ENCODE measurements at places on chromosomes 7 and 10. TPM values are rescaled to one million over a fixed set of nuclear protein-coding genes. Genes with fewer than 3 reads are reported as not detected.

GARIN1A gene
- 0.25 TPM for total RNA-seq

SFTPA1 gene
- not detected for total RNA-seq

DNA sequence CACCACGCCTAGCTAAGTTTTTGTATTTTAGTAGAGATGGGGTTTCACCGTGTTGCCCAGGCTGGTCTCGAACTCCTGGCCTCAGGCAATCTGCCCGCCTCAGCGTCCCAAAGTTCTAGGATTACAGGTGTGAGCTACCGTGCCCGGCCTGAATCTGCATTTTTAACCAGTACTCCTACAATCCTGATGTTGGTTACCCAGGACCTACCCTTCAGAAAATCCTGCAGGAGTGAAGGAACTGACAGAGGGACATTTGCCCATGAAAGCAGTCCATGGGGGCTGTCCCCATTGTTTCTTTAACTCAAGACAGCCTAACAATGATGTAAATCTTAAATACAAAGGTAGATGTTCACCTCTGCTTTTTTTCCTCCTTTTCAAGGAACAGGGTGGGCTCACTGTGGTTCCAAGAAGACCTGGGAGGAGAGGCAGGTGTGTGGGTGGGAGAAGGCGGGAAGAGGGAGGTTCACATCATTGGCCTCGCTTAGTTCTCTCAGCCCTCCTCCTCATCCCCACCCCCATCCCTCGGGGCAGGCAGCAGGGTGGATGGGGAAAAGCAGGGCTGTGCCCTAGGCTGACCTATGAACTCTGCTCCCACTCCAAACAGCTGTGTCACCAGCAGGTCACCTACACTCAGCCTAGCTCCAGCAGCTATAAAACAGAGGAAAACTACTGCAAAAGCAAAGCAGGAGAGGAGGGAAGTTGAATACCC lies 13.5 kb downstream of the LRRC20 start:
- DNase-seq: no peak
- peaks cover 9% of the 10 kb centered on the region for H3K4me1 ChIP-seq
- no peak overlapping the region for H3K27ac ChIP-seq
- no peak overlapping the region for H3K4me3 ChIP-seq
- H3K36me3 ChIP-seq: peaks cover 5% of the 10 kb centered on the region
- H3K27me3 ChIP-seq: no peaks in the 10 kb centered on the region

- no peak overlapping the region for H3K4me3 ChIP-seq
- no peak for DNase-seq
- peaks cover 4% of the 10 kb centered on the region for H3K4me1 ChIP-seq
- no peak overlapping the region for H3K27ac ChIP-seq
- peaks cover 26% of the 10 kb centered on the region for H3K36me3 ChIP-seq
- H3K27me3 ChIP-seq: no peaks in the 10 kb centered on the region
Observed at GRCh38 chr7:139241258-139241657, 10.2 kb downstream of the UBN2 start.

- no peak overlapping the region for H3K27ac ChIP-seq
- DNase-seq: no peak
- no peak overlapping the region for H3K4me3 ChIP-seq
- no peaks in the 10 kb centered on the region for H3K4me1 ChIP-seq
- H3K36me3 ChIP-seq: no peaks in the 10 kb centered on the region
- H3K27me3 ChIP-seq: no peaks in the 10 kb centered on the region
Observed at GRCh38 chr7:80711531-80711930, 73.1 kb downstream of the CD36 start.

DNA sequence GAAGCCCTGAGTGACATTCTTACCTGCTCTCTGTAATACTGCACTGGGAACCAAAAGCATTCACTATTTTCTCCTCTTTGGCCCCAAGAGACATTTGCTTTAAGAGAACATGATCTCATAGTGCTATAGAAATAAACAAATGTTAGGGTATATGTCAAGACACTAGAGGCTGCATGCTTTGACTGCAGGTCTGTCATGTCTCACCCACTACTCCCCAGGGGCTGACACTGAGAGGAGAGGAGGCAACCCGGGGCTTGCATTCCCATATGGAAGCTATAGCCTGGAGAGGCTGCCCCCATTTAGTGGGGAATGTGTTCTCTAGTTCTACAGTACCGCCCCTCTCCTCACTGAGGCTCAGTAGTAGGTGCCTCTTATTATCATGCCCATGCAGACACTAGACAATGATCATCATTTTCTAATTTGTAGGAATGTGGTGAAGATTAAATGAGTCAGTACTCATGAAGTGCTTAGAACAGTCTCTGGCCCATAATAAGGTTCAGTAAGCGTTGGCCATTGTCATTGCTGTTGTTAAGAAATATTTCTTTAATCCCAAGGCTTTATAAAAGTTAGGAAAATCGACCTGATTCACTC lies 4.9 kb upstream of the SLF2 start:
- H3K27me3 ChIP-seq: no peaks in the 10 kb centered on the region
- no peak overlapping the region for H3K27ac ChIP-seq
- peaks cover under 1% of the 10 kb centered on the region for H3K36me3 ChIP-seq

- no peak overlapping the region for H3K4me3 ChIP-seq
- DNase-seq: no peak
- peaks cover 12% of the 10 kb centered on the region for H3K4me1 ChIP-seq
Observed at GRCh38 chr10:12661671-12662070, 312.3 kb downstream of the CAMK1D start.

- H3K36me3 ChIP-seq: no peaks in the 10 kb centered on the region
- no peak overlapping the region for H3K4me3 ChIP-seq
- DNase-seq: no peak
- peaks cover 20% of the 10 kb centered on the region for H3K4me1 ChIP-seq
- H3K27me3 ChIP-seq: no peaks in the 10 kb centered on the region
- H3K27ac ChIP-seq: no peak overlapping the region
Observed at GRCh38 chr10:70358446-70358845, 24.0 kb downstream of the LRRC20 start.

- H3K27ac ChIP-seq: no peak overlapping the region
- no peak overlapping the region for H3K4me3 ChIP-seq
- H3K27me3 ChIP-seq: no peaks in the 10 kb centered on the region
- DNase-seq: no peak
- H3K4me1 ChIP-seq: peaks cover 42% of the 10 kb centered on the region
Observed at GRCh38 chr10:69360485-69361302, 56.0 kb downstream of the TACR2 start.

- peak; percentile 91 for DNase-seq
- H3K4me1 ChIP-seq: peaks cover 15% of the 10 kb centered on the region
Observed at GRCh38 chr10:133329491-133330202, 7.0 kb downstream of the CALY start.

DNA sequence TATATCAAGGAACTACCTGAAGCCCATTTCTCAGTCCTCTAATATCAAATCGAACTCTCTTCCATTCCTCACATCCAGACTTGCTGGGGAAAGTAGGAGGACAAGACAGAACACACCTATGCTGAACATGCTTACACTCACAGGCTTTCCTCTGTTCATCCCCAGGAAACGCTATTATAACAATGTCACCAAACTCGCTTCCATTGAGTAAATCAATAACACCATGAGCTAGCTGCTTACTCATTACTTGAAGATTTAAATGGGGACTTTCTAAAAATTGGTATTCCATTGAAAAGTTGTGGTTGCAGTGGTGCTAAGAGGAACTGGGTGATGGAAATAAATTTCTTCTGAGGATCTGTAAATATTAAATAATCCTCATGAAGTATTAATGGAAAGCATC lies 88.8 kb downstream of the SLC25A13 start:
- no peak overlapping the region for H3K27ac ChIP-seq
- no peak overlapping the region for H3K4me3 ChIP-seq
- peaks cover 15% of the 10 kb centered on the region for H3K4me1 ChIP-seq
- DNase-seq: no peak
- H3K27me3 ChIP-seq: no peaks in the 10 kb centered on the region

- H3K4me1 ChIP-seq: no peaks in the 10 kb centered on the region
- no peaks in the 10 kb centered on the region for H3K27me3 ChIP-seq
- DNase-seq: no peak
- no peak overlapping the region for H3K4me3 ChIP-seq
- H3K36me3 ChIP-seq: no peaks in the 10 kb centered on the region
- H3K27ac ChIP-seq: no peak overlapping the region
Observed at GRCh38 chr10:65518379-65518778, 1407.5 kb upstream of the LRRTM3 start.

GRCh38 chr7:66296001-66296521 lies 90.9 kb downstream of the TPST1 start:
- DNase-seq: no peak
- no peak overlapping the region for H3K4me3 ChIP-seq
- no peaks in the 10 kb centered on the region for H3K27me3 ChIP-seq

Data from activated CD8-positive, alpha-beta T cell treated with anti-CD3 and anti-CD28 coated beads for 36 hours (primary cell).